Ureter (tissue), 1 donor: ENCODE measurements at places on chromosomes 3 and 15. TPM values are rescaled to one million over a fixed set of nuclear protein-coding genes. Genes with fewer than 3 reads are reported as not detected.

COL7A1 gene
- 62.9 TPM for total RNA-seq

VIPR1 gene
- 72.7 TPM for total RNA-seq

XPC gene
- 55.6 TPM for total RNA-seq

LINGO1 gene
- total RNA-seq: 1.7 TPM

PP2D1 gene
- not detected for total RNA-seq

CELSR3 gene
- total RNA-seq: 1.5 TPM

PSTPIP1 gene
- 12.3 TPM for total RNA-seq

SPINK8 gene
- total RNA-seq: 12.0 TPM

GABPB1 gene
- total RNA-seq: 21.3 TPM

GOLGA8O gene
- total RNA-seq: 4.5 TPM

GRIP2 gene
- 2.3 TPM for total RNA-seq

SNTN gene
- not detected for total RNA-seq

PATL2 gene
- total RNA-seq: 4.0 TPM

CYP8B1 gene
- total RNA-seq: not detected

EPHA3 gene
- 11.4 TPM for total RNA-seq

STAC gene
- total RNA-seq: 20.4 TPM
